Natural killer cell (primary cell): ENCODE measurements at places on chromosomes 1 and 21.

GRCh38 chr1:18778437-18778836 is 81.0 kb downstream of the TAS1R2 start:
- DNase-seq, result no peak

DNA sequence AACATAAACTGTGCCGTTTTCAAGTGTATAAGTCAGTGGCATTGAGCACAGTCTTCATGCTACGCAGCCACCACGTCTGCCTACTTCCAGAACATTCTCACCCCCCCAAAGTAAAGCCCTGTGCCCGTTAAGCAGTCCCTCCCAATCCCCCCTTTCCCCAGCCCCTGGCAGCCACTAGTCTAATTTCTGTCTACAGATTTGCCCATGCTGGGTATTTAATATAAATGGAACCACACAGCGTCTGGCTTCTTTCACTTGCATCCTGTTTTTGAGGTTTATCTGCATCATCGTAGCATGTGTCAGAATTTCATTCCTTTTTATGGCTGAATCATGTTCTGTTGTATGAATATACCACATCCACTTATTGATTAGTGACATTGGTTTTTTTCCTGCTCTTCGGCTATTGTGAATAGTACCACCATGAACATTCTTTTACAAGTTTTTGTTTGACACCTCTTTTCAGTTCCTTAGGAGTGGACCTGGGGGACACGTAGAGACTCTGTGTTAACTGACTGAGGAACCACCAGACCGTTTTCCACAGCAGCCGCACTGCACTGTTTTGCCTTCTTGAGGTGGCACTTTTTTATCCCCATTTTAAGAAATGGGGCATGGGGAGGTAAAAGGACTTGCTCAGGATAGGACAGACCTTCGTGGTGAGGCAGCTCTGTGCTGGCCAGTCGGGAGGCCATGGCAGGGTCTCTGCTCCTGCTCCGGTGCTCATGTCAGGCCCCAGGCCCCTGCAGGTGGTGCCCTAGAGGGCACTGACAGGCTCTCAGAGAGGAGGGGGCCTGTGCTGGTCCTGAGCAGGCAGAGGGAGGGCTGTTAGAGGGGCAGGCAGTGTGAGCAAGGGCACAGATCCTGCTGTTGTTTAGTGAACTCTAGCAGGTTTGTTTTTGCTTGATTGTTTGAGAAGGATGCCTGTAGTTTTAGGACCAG is 123.8 kb downstream of the PCBP3 start:
- DNase-seq, result peak; percentile 62

DNA sequence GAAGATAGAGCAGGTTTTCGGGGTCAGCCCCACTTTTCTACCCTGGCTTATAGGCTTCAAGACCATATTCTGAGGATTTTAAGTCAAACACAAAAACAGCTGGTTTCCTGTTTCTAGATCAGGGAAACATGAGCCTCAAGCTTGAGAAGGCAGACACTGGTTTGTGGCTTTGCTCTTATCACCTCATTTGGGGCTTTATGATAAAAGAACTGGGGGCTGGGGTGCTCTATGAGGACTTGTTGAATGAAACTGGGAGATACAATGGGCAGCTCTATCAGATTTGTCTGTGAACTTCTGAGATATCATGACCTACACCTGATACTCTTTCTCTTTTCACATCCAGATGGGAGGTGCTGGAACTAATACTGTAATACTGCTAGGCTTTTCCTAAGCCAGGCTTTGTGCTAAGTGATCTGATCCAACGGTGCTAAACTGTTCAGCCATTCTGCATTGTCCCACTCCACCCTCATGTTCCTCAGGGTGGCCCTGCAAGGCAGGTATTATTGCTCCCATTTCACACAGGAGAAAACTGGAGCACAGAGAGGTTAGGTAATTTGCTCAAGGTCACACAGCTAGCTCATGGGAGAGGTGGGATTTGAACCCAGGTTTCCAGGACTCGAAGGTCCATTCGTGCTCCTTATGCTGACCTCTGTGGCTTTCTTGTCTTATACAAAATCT is 6.6 kb downstream of the AJAP1 start:
- DNase-seq, result no peak

GRCh38 chr1:81731989-81732388 is 68.7 kb upstream of the ADGRL2 start:
- DNase-seq, result no peak

GRCh38 chr1:233794863-233795262 is 109.6 kb upstream of the SLC35F3 start:
- DNase-seq, result no peak

DNA sequence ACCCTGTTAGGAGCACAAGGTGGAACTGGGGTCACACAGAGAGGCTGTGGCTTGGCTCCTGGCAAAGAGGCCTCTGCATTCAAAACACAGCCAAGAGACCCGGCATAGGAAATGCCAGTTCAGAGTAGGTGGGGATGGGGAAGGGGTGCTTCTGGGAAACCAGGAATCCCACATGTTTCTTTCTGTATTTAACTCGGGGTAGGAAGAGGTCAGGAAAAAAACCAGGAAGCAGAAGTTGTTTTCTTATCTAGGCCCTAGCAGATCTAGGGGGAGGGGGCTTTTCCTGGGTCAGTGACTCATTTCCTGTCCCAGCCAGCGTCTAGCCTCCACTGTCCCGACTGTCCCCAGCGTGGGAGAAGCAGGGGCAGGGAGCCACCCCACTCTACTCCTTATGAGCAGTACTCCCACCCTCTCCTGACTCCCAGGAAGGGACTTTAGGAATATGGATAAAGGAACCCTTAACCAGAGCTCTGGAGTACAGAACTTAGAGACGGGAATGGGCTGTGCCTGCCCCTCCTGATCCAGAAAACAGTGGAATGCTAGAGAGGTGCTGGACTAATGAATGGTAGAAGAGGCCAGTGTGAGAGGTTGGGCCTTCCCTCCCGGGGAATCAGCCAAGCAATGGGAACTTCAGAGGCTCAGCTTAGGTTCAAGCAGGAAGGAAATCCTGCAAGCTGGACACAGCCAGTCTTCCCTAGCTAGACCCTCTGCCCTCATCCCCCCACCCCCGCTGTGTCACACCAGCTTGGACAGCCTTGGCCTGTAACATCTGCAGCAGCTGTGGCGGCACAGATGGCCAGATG is 5.7 kb downstream of the FHL3 start:
- DNase-seq, result no peak

DNA sequence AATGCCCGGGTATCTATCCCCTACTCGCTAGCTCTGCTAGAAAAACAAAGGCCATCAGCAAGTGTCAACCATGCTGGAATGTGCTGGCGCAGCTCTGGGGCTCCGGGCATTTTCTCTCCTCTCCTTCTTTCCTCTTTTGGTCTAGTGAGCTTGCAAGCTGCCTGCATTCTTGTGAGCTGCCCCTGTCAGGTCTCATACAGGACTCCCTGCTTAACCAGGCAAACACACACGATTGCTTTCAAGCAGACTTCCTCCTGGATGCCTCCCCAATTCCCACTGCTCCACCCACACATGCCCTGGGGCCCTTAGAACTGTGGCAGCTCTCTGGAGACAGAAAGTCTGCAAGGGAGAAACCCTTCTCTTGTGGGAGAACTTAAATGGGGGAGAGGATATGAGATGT is 35.7 kb upstream of the SUCO start:
- no peak for DNase-seq

GRCh38 chr1:233268389-233269022 is 27.0 kb downstream of the PCNX2 start:
- no peak for DNase-seq
